ENCODE measurements at places on chromosomes 2 and 18.

GRCh38 chr2:206275312-206276055 lies 1.0 kb downstream of the ZDBF2 start:
- DNase-seq = no peak

DNA sequence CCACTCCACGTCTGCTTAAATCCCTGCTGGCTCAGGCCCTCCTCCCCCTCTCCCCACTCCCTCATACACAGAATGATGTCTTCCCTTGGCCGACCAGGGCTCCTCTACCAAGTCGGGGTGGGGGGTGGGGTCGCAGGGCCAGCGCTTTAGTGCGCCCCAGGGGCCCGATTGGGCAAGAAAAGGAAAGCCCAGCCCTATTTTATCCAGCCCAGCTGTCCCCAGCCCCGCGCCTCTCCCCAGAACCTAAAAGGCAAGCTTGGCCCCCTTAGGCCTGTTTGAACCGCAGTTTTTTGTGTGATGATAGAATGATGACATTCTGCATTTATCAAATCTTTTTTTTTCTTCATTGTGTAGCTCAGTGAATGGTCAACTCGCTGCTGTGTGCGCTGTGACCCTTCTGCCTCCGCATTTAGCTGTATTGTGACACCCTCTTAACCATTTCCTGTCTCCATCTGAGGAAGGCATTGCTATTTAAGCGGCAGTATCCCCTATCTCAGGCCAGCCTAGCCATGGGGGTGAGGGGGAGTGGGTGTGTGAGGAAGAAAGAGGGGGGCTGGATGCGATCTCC lies 231.4 kb downstream of the HAUS1 start:
- no peak for DNase-seq

- DNase-seq = no peak
These were observed 156.0 kb downstream of the TFCP2L1 start for GRCh38 chr2:121128741-121129659.

- DNase-seq = no peak
These were observed 39.7 kb upstream of the TEX51 start for GRCh38 chr2:126858991-126859390.

- no peak for DNase-seq
These were observed 67.2 kb upstream of the ATL2 start for GRCh38 chr2:38444247-38444646.

DNA sequence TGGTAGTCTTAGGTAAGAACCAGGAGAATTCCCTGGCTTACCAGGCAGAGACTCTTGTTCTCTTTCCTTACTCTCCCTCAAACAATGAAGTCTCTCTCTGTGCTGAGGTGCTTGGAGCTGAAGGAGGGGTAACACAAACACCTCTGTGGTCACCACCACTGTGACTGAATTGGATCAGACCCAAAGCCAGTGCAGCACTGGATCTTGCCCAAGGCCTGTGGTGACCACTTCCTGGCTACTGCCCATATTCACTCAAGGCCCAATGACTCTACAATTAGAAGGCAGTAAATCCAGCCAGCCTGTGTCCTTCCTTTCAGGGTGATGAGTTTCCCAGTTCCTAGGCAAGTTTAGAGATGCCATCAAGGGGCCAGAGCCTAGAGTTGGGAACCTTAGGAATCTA lies 706.8 kb downstream of the SLC4A3 start:
- no peak for DNase-seq

GRCh38 chr18:49072940-49073339 lies 122.2 kb upstream of the SMAD7 start:
- no peak for DNase-seq

DNA sequence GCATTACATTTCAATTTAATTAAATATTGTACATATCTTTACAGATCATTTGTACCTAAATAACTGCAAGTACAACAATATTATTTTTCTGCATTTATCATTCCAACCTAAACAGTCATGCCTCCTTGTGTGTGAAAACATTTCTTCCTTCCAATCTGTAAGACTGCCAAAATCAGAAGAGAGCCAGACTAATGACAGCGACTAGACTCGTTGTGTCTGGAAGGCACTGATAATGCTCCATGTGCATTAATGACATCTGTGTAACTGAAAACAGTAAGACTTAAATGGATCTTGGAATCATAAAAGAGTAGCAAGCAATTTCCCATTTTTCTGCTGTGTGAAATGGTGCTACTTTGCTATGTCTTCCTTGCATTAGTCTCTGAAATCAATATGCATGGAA lies 278.0 kb upstream of the DSEL start:
- no peak for DNase-seq

DNA sequence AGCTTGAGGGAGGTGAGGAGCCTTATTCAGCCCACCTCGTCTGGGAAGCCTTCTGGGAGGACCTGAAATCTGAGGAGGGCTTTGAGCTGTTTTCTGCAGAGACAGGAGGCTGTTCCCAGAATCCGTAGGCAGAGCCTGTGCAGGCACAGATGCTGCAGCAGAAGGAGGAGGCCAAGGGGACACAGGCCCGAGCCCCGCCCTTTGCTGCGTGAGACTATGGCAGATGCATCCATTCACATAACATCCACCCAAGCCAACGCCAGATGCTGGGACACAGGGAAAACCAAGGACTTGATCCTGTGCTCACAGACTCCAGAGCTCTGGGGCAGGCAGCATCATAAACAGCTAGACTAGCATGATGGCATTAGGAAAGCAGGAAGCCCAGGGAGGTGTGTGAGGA lies 98.2 kb downstream of the KCNF1 start:
- DNase-seq = no peak

DNA sequence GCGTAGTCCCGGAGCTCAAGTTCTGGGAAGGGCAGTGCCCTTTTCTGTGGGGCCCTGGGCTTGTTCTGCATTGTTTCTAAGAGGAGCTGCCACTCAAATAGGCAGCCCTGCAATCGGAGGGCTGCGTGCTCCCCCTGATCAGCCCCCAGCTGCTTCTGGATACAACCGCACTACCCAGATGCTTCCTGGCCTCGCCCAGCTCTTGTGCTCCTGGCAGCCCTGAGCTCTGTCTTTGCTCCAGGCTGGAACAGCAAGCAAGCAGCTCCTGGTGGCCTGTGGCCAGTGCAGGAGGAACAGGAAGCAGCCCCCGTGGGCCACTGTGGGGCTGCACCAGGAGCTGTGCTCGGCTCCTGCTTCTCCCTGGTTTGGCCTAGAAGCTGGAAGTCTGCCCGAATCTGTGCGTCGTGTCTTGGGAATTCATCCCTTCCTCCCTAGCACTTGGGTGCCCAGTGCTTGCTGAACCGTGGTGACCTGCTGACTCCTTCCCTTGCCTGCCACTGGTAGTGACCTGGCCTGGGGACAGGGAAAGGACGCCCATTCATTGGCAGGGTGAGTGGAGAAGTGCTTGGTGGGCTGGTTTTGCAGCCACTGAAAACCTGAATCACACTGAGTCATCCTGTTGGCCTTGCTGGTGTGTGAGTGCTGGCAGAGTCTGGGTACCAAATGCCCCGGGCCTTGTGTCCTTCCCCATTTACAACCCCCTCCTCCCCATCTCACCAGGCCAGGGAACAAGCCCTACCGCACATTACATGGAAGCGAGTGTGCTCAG lies 27.3 kb upstream of the NTSR2 start:
- peak; percentile 71 for DNase-seq

DNA sequence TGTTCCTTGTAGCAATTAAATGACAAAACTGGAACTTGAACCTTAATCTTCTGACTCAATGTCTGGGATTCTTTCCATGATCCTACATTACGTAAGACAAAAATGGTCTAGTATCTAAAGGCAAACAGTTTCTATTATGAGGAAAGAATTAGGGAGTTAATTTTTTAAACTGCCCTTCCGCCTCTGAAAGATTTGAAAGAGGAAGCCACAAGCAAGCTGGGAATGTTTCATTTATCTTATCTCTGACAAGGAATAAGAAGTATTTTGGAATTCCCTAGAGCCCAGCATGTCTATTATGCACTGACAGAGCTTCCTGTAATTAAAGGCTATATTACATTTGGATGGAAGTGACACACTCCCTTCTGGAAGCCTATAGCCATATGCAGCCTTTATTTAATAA lies 558.8 kb upstream of the CDH2 start:
- no peak for DNase-seq

- DNase-seq = no peak
These were observed 129.0 kb upstream of the ZEB2 start for GRCh38 chr2:144648837-144649465.

- DNase-seq = no peak
These were observed 121.2 kb downstream of the DPP4 start for GRCh38 chr2:161952783-161953191.

DNA sequence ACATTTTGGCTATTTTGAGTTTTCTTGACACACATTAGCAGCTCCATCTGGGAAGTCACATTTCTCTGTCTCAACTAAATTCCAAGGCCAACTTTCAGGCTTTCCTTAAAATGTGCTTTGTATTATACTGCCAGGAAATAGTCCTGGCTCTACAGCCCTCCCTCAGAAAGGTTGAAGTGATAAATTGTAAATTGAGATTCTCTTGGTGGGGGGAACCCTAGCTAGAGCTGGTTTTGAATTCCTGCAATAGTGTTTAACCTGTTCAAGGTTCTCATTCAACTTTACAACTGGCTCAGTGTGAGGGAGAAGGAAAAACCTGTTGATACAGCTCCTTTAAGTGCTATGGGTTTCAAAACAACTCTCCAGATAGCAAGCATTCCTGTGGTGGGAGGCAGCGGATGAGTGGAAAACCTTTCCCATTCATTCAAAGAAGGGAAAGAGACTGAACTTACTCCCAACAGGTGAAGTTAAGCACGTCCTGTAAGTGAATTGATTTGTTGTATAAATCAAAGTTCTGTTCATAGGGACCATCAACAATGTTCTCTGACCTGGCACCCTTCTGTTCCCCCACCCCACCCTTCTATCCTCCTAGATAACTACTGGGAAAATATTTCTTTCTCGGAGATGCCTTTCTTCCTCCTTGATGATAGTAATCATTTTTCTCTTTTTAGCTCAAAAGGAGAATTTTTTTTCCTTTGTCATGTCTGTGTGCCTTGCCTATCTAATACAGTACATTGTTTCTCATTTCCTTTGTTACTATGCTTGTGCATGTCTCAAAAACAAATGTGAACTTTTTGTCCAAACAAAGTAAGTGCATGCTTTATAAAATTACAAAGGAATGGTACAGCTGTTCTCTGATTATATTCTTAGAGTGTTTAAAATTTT lies 44.2 kb upstream of the SLC39A10 start:
- DNase-seq = no peak

- DNase-seq = no peak
These were observed 140.1 kb downstream of the ACOXL start for GRCh38 chr2:110872521-110872920.

GRCh38 chr2:165692906-165693305 lies 101.1 kb downstream of the GALNT3 start:
- DNase-seq = no peak

- DNase-seq = no peak
These were observed 49.2 kb downstream of the PKDCC start for GRCh38 chr2:42096869-42097591.

GRCh38 chr2:55916473-55917049 lies 7.0 kb downstream of the EFEMP1 start:
- no peak for DNase-seq

GRCh38 chr2:135913727-135914365 lies 37.6 kb upstream of the MCM6 start:
- no peak for DNase-seq

DNA sequence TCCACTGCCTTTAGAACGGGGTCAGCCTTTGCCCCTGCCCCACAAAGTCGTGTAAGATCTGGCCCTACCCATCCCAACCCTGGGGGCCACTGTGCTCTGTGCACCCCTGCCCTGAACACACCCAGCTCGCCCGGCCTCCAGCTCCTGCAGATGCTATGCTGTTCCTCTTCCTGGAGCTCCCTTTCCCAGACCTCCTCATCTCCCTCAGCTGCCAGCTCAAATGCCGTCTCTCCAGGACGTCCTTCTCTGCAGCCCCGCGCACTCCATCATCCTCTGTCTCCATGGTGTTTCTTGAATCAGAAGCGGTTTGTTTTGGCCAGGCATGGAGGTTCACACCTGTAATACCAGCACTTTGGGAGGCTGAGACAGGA lies 94.1 kb downstream of the SH3BP4 start:
- no peak for DNase-seq

GRCh38 chr2:221850076-221850475 lies 278.0 kb upstream of the EPHA4 start:
- no peak for DNase-seq

DNA sequence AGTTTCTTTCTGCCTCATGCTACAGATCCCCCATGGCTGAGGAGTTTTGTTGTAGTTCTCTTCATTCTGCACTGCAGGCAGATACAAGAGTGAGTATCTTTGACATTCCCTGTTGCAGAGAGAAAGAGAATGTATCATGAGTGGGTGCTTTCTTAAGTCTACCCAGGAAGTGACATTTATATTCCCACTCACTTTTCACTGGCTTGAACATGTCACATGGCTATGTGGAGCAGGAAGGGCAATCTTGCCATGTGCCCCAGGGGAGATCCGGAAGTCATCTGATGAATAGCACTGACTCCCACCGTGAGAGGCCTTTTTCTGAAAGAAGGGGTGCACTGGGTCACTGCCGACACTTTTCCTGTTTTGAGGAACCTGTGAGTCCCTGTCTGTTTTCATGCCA lies 66.4 kb upstream of the BOD1L2 start:
- DNase-seq = no peak

DNA sequence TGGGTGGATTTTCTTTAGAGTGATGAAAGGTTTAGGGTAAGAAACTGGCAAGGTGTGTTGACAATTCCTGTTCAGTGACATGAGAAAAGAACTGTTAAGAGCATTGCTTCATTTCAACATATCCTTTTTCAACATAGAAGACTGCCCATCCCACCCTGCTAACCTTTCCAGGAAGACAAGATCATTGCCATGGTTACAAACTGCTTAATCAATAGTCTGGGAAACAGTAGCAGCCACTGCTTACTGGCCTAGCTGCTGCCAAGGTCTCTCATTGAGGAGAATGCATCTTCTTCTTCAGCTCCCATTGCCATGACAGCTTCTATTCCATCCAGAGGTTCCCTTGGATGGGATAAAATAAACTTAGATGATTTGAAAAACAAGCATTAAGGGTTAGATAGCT lies 212.1 kb downstream of the LRRTM1 start:
- DNase-seq = no peak
